ENCODE measurements at places on chromosomes 1 and 21.
A peak's percentile ranks its signal among the peaks of the same experiment; 100 is the strongest.

GRCh38 chr1:175537571-175537970 is 205.8 kb downstream of the TNR start:
- no peak for DNase-seq

DNA sequence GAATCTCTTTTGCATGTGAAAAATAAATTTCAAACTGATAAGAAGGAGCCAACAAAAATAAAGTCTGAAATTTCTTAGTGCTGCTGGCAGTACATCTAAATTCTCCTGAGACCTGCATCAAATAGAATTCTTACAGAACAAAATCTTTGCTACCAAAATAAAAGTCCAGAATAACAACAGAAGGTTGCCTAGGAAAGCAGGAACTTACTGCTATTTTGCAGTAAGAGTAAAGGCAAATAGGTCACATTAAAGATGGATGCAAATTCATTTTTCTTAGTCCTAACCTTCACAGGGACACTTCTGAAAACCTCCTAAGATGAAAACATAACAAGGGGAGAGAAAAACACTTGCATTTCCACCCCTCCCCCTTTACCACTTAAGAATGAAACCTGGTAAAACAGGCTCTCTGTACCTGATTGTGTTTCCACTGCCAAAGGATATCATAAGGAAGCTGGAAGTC is 59.0 kb downstream of the RUSC1 start:
- DNase-seq = no peak

DNA sequence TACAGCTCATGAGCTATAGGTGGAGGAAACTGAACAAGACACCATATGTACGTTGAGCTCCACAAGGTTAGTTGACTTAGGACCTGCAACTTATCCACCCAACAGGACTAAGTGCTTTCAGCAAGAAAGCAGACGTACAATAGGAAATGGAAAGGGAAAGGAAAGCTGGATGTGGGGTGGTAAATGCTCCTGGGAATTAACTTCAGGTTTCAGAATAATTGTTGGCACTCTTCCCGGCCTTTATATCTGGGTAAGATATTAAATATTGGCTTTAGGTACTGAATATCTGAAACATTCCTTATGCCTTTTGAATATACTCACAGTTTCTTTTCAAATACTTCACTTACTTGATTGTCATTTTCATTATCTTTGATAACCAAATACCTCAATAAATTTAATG is 36.3 kb downstream of the GLMN start:
- no peak for DNase-seq

GRCh38 chr1:222618880-222619596 is 1.1 kb downstream of the MIA3 start:
- DNase-seq = peak; percentile 11

- DNase-seq = no peak
Observed at GRCh38 chr1:98386675-98387440, 274.7 kb upstream of the SNX7 start.

GRCh38 chr1:187999973-188000372 is 1171.2 kb downstream of the PLA2G4A start:
- DNase-seq = no peak

DNA sequence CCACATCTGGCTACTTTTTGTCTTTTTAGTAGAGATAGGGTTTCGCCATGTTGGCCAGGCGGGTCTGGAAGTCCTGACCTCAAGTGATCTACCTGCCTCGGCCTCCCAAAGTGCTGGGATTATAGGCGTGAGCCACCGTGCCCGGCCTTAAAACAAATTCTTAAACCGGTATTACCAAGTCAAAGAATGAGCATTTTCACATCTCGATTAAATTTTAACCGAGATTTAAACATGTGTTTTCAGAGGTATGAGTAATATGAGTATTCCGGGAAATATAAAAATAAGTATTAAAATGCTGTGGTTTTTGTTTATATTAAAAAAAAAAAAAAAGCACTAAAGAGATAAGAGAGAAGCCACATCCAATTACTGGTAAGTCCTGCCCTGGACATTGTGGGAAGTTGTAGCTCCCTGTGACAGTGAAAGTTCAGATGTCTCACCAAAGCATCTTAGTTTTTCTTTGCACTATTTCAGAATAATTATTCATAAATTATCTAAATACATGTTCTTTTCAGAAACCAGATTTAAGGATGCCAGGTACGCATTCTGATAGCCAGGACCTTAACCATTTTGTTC is 24.9 kb downstream of the ZNF281 start:
- no peak for DNase-seq
